Smooth muscle cell of the umbilical artery (primary cell): ENCODE measurements at places on chromosomes 7 and 10. TPM values are rescaled to one million over a fixed set of nuclear protein-coding genes. Genes with fewer than 3 reads are reported as not detected.

SYT15B gene
- total RNA-seq, result 0.05 and 1.5 TPM in 2 replicates

IGF2BP3 gene
- total RNA-seq, result 17.2 and 53.6 TPM in 2 replicates

ACTR3C gene
- total RNA-seq, result 1.2 TPM in 2 replicates

TMEM229A gene
- total RNA-seq, result not detected in 2 replicates

XRCC2 gene
- 0.30 and 1.8 TPM in 2 replicates for total RNA-seq

CHAT gene
- total RNA-seq, result not detected in 2 replicates

SUGCT gene
- 16.0 and 17.4 TPM in 2 replicates for total RNA-seq

EMX2 gene
- total RNA-seq, result 0.59 and 0.65 TPM in 2 replicates

ADCK2 gene
- total RNA-seq, result 11.6 and 15.0 TPM in 2 replicates
